ENCODE measurements at places on chromosomes 1 and 21.
A peak's percentile ranks its signal among the peaks of the same experiment; 100 is the strongest.

GRCh38 chr1:234624724-234625117, 14.7 kb upstream of the IRF2BP2 start:
- no peak for DNase-seq

- DNase-seq, result no peak
Observed at GRCh38 chr1:29709704-29710280, 473.5 kb downstream of the PTPRU start.

- no peak for DNase-seq
Observed at GRCh38 chr1:117646007-117646811, 40.4 kb downstream of the TENT5C start.

DNA sequence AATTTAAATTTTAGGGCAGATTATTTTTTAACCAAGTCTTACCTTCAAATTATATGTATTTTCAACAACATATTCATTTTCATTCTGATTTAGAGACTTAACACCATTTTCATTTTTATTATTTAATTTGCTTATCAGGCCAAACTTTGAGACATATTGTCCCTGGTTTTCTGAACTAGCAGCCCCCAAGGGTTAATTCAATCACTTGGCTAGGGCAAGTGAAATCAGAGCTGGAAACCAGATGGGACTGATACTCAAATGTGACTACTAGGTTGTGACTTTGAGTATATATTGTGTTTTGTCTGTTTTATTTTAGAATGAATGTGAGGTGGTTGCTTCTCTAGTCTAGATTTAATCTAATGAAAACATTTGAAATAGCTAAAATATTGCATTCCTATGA, 198.9 kb upstream of the PTGFR start:
- no peak for DNase-seq

- no peak for DNase-seq
Observed at GRCh38 chr1:6832531-6833188, 47.4 kb downstream of the CAMTA1 start.

DNA sequence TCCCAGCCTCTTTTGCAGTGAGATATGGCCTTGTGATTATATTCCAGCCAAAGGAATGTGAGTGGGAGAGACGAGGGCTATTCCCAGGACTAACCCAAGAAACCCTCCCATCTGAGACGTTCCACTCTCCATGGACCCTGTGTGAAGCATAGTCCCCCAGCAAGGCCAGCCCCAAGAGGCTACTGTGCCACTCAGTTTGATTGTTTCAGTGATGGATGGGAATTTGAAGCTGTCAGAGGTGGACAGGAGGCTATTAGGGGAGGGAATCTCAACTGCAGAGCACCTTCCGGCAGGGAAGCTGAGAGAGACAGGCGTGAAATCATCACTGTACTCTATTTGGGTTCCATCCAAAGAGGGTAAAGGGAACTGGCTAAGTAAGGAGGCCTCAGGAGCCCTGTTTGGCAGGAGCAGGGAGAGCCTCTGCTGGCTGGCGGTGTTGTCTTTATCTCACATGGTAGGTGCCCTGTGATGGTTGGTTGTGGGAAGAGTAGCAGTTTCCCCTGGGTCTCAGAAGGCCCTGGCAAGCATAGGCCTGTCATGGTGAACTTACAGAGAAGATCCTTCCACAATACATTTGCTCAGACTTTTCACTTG, 3.4 kb upstream of the TEX35 start:
- DNase-seq, result no peak

- DNase-seq, result peak; percentile 79
Observed at GRCh38 chr1:1832820-1833219, 54.5 kb upstream of the NADK start.

GRCh38 chr1:151975311-151976014, 18.2 kb downstream of the S100A10 start:
- DNase-seq, result peak; percentile 74

- DNase-seq, result no peak
Observed at GRCh38 chr1:91594383-91595055, 93.9 kb downstream of the CDC7 start.

- DNase-seq, result no peak
Observed at GRCh38 chr1:232579466-232579865, 50.5 kb downstream of the SIPA1L2 start.

- DNase-seq, result no peak
Observed at GRCh38 chr1:203097001-203097400, 11.2 kb upstream of the MYOG start.

DNA sequence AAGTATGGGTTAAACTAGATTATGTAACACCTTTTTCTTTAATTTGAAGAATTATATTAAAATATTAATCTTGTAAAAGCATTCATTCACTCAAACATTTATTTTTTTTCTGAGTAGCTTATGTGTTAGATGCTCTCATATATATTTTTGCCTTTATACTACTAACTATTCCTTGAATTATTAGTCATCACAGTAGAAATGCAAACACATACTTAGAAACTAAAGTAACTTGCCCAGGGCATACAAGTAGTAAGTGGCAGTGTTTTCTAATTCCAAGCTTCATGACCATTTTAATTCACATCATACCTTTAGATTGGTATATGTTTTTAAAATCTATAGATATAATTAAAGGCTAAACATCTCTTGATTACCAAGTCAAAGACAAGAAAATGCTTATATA, 1271.0 kb downstream of the BRINP3 start:
- DNase-seq, result no peak

DNA sequence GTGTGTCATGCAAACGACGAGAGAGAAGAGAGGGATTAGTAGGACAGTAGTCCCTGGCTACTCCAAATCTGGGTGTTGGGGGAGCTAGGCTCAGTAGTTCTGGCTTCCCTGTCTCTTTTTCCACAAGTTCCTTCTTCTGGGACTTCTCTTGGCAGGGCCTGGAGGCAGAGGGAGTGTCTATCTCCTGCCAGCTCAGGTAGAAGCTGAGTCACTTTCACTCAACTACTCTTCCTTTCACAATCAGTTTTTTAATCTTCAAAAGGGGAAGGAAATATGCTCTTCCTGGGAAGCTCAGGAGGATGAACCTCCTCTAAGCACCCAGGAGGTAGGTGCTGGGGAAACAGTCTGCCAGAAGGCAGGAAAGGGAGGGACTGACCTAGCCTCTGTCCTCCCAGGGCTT, 35.2 kb upstream of the MAGOH start:
- DNase-seq, result no peak

GRCh38 chr1:47439017-47439818, 1.4 kb downstream of the FOXD2 start:
- no peak for DNase-seq

DNA sequence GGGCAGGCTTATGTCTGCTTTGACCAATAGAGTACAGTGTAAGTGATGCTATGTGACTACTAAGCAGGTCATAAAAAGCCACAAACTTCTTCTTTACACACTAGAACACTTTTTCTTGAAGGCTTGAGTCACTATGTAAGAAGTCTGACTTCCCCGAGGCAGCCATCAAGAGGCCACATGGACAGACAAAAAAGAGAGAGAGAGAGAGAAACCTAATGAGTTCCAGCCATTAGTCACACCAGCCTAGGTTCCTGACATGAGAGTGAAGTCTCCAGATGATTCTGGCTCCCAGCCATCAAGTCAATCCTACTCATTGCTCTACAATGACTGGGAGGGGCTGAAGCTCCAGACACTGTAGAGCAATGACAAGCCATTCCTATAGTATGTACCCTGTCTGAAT, 101.4 kb downstream of the LHX9 start:
- DNase-seq, result no peak

GRCh38 chr1:224852901-224853568, 76.4 kb upstream of the DNAH14 start:
- peak; percentile 15 for DNase-seq

- no peak for DNase-seq
Observed at GRCh38 chr1:61976566-61976965, 218.1 kb upstream of the L1TD1 start.

- DNase-seq, result no peak
Observed at GRCh38 chr1:59569198-59569597, 245.6 kb upstream of the HOOK1 start.

GRCh38 chr1:197180252-197180878, 33.9 kb upstream of the ASPM start:
- DNase-seq, result peak; percentile 47

GRCh38 chr1:15364740-15365139, 44.9 kb upstream of the EFHD2 start:
- DNase-seq, result no peak

DNA sequence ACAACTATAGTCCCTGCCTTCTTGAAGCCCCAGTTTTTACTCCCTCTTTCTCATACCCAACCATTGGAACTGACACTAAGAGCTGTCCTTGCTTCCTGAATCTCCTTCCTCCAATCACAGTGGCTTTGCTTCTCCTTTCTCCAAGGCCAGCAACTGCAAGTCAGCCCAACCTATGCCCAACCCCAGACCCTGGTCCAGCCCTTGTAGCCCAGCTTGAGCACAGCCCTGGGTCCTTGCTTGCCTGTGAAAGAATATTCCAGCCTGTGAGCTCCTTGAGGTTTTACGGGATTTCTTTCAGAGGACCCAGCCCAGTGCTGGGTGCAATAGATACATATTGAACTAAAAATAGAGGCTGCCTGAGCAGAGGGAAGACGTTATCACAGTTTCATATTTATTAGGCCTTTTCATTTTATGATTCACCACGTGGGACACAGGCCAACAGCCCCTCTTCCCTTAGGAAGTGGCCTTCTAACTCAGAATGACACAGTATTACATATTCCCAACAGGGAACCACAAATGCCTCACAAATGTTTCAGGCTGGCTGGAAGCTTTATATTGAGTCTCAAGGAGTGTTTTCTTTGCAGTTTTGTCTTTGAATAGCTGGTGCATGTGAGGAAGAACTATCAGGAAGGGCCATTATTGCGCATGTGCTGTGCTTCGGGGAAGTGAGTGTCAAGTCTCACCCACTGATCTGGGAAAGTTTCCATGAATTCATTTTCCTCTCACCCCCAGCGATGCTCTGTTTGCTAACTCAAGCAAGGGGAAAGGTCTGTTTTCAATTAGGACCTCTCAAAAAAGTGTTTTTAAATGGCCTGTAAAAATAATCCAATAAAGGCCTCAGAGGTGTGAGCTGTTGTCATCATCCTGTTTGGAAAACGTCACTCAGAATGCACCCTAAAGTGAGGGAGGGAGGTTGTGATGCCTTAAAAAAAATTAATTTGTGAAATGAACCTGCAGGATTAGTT, 92.3 kb upstream of the NFIA start:
- DNase-seq, result no peak

DNA sequence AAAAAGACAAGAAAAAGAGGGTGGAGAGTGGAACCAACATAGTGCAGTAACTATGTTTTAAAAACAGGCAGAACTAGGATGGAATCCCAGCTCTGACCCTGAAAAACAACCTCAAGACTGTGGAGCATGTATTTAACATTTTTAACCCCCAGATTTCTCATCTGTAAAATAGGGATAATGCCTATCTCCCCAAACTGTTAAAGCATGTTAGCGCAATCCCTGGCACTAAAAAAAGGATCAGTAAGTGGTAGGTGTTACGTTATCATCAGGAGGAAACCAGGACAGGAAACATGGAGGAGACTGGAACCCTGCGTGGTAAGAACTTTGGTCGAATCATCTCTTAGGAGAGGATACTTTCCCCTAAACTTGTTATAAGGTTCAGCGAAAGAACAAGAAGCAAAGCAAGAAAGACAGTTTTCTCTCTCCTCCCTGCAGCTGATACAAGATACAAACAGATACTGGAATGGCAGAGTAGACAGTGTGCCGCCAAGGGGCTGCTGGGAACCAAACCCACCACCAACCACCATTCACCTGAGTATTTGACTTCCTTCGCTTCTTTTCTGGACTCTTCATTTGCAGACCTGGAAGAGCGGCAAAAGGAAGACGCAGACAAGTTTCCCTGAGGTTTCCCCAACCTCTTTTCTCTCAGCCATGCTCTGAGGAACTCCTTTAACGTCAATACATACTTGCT, 991 bp downstream of the PYGO2 start:
- DNase-seq, result no peak

DNA sequence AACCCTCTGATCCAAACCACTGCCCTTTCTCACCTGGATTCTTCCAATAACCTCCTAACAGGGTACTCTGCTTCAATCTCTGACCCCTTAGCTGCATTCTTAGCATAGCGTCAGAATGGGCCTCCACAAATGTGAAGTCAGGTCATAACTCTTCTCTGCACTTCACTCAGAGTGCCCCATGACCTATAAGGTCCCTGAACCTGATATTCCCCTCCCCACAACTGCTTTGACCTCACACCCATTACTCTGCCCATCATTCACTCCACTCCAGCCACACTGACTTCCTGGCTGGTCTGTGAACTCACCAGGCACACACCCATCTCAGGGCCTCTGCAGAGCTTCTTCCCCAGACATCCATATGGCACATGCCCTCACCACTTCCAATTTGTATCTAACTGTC, 141.9 kb downstream of the ZNF281 start:
- DNase-seq, result no peak

- peak; percentile 3 for DNase-seq
Observed at GRCh38 chr1:81974222-81974841, 173.6 kb downstream of the ADGRL2 start.

DNA sequence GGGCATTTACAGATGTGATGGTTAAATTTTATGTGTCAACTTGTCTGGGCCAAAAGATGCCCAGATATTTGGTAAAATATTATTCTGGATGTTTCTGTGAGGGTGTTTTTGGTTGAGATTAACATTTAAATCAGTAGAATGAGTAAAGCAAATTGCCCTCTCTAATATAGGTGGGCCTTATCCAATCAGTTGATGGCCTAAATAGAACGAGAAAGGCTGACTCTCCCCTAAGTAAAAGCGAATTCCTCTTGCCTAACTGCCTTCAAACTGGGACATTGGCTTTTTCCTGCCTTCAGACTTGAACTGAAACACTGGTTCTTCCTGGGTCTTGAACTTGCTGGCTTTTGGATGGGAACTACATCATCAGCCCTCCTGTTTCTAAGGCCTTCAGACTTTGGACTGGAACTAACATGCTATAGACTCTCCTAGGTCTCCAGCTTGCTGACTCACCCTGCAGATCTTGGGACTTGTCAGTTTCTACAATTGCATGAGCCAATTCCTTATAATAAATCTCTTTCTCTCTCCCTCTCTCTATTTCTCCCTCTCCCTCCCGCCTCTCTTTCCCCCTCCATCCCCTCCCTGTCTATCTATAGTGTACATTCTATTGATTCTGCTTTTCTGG, 10.2 kb upstream of the NAV1 start:
- DNase-seq, result no peak

DNA sequence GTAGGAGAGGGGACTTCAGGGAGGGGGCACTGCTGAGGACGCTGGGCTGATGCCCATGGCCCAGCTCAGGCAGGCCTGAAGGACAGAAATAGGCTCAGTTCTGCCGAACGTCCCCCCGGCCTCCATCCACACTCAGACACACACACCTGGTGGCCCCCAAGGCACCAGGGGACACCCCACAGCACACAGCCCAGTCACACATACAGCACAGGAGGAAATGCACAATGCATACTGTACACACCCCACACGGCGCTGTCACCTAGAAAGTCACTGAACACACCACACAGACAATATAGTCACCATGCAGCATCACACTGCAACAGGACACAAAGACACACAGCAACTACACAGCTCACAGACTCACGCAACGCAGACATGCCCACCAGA, 562 bp downstream of the SYTL1 start:
- no peak for DNase-seq

Measured in HepG2 (cell line).